Activated CD4-positive, alpha-beta memory T cell treated with anti-CD3 and anti-CD28 coated beads, Interleukin-2, amount 10 ng/mL, durations not matched to agents 7 days and 5 days (primary cell): ENCODE measurements at places on chromosomes 3 and 15. TPM values are rescaled to one million over a fixed set of nuclear protein-coding genes. Genes with fewer than 3 reads are reported as not detected.

Gene CTXN2
- total RNA-seq = not detected

Gene KCNAB1
- total RNA-seq = not detected

Gene CASR
- 0.10 TPM for total RNA-seq

Gene IL16
- 196 TPM for total RNA-seq

Gene GPR176
- 0.08 TPM for total RNA-seq

Gene EIF4E3
- total RNA-seq = 76.9 TPM

Gene WDR76
- 74.7 TPM for total RNA-seq

Gene ATG3
- total RNA-seq = 75.3 TPM

Gene SLC25A20
- total RNA-seq = 25.6 TPM

Gene RARRES1
- total RNA-seq = not detected

Gene CCDC54
- not detected for total RNA-seq

Gene CFAP100
- total RNA-seq = not detected

Gene GPR156
- not detected for total RNA-seq

Gene GOLGA8G
- total RNA-seq = not detected

Gene PLA2G4D
- total RNA-seq = not detected

Gene THRB
- not detected for total RNA-seq

Gene PRSS50
- not detected for total RNA-seq

Gene SLC24A5
- total RNA-seq = not detected

Gene LTF
- not detected for total RNA-seq

Gene NCBP2
- 55.6 TPM for total RNA-seq

Gene SMCO1
- total RNA-seq = not detected

Gene IMPG2
- 0.25 TPM for total RNA-seq

Gene CLCN2
- total RNA-seq = 3.6 TPM

Gene HRG
- total RNA-seq = not detected

Gene DAZL
- total RNA-seq = not detected

Gene RBP2
- not detected for total RNA-seq

Gene CSTA
- total RNA-seq = not detected

Gene CLDN16
- total RNA-seq = not detected

Gene CHRM5
- not detected for total RNA-seq

Gene WDR93
- total RNA-seq = not detected

Gene PTPN9
- total RNA-seq = 41.6 TPM

Gene GRM7
- total RNA-seq = not detected
